ENCODE measurements at places on chromosomes 11 and 22.

DNA sequence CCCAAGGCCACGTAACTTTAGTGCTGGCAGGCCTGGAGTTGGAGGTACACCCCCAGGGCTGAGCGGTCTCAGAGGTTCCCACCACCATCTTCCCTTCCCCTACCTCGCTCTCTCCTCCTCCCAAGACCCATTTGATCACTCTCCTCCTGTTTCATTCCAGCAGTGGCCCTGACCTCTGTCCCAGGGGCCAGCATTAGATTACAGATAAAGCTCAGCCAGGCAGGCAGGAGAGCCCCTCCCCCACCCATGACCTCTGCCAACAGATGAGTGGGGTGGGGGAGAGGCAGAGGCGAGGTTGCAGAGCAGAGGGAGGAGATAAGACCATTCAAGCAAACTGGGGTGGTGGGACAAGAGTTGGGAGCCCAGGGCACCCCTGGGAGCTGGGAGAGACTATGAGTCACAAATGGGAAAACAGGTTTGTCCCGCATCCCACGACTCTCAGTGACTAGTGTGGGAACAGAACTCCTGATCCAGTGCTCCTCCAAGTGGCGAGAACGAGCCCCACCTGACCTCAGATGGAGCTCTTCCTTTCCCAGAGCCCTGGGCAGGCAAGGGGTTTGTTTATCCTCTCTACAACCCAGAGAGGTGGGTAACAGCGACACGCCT is 367.9 kb downstream of the MN1 start:
- no peak for DNase-seq

- DNase-seq: no peak
Measured at GRCh38 chr11:2519862-2520735, 75.3 kb downstream of the KCNQ1 start.

- DNase-seq: no peak
Measured at GRCh38 chr11:3119141-3119821, 45.8 kb downstream of the OSBPL5 start.

DNA sequence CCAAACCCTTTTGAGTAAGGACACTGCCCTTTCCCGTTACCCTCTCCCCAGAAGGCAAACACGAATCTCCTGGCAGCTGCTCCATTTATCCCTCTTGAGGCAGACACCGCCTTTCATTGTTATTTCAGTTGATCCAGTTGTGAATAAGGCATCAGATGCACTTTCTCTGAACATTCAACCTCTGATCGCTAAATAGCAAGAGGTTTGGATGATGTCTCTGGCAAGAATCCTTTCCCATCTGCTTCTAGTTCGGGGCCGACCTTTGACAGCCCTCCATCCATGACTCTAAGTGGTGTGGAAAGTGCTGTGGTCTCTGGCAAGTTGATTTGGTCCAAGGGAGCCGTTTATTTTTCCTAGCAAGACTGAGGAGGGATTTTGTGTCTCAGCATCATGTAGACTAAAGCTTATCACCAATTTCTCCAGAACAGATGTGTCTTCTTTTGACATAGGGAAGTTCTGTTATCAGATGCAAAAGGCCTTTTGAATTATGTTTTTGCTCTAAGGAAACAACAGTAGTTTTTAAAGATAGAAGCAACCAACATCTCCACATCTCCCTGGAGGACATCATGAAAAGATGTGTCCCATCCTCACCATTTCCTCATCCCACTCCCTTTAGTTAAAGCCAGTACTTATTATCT is 123.6 kb downstream of the CCDC34 start:
- no peak for DNase-seq

DNA sequence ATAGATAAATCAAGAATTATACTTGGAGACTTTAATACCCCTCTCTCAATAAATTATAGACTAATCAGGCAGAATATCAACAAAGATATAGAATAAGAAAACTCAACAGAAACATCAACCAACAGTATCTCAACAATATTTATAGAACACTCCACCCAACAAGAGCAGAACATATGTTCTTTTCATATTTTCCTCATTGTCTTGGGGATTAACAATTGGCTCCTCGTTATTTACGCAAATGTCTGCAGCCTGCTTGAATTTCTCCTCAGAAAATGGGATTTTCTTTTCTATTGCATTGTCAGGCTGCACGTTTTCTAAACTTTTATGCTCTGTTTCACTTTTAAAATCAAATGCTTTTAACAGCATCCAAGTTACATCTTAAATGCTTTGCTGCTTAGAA is 37.0 kb upstream of the FBLN1 start:
- DNase-seq: no peak

DNA sequence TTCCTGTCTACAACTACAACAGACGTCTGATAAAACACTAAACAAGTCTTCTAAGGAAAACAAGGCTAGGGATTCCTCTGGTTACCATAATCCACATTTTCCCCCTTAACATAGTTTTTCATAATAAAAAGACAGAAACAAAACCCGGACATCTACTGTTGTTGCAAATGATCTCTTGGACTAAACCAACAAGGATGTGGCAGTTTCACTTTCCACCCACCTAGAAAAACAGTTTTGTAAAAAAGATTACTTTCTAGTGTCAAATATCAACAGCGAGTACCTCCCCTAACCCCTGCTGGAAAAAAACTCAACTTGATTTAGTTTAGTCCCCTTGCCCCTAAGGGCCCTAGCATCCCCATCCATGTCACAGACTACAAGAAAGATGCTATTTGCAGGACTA is 5.4 kb downstream of the GNG3 start:
- DNase-seq: no peak

- DNase-seq: no peak
Measured at GRCh38 chr11:125071435-125071834, 8.3 kb downstream of the SLC37A2 start.

DNA sequence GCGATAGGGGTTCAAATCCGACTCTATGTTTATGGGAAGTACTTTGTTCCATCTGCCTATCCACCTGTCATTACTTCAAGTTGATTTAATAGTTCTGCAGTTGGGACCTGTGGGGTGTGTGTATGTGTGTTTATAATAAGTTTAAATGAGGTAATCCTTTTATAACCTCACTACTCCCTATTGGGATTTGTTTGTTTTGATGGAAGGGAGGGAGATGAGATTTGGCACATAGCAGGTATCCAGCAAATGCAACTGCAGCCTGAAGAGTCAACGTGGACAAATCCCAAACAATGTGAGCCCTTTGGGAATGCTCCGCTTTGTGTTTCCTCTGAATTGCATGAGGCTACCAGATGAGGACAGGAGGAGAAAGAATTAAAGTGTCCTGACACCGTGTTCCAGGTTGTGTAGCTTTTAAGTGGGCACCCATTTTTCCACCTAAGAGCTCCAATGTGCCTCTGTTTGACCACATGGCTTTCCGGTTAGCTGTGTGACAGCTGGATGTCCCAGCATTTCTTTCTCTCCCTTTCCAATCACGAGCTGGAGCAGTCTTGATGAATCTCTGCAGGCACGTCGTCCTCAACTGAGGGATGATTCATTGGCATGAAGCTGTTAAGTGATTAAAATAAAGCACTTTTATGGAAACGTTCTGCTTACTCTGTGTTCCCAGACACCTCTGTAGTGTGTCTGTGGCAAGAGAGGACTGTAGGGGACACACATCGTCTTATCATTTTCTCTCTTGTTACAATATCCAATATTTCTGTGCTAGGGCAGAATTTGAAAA is 610.7 kb downstream of the NTM start:
- no peak for DNase-seq

GRCh38 chr22:25942856-25943411 is 200.9 kb downstream of the MYO18B start:
- no peak for DNase-seq

DNA sequence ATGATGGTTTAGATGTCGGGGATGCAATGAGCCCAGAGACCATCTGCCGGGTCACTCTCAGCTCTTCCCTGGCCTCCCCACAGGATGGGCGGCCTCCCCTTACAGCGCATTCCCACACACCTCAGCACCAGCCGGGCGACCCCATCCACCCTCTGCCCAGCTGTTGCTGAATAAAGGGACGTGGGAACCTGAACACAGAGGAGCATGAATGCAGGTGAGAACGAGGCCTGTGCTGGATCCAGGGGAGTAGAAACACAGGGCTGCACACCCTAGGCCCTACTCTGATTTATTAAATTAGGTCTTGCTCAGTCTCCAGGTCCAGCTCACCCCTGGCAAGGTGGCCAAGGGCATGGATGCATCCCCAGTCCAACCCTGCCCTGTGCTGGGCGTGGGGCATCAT is 180.5 kb downstream of the CTTN start:
- DNase-seq: no peak

- DNase-seq: peak; percentile 4
Measured at GRCh38 chr11:93084727-93085505, 112.9 kb downstream of the SLC36A4 start.

DNA sequence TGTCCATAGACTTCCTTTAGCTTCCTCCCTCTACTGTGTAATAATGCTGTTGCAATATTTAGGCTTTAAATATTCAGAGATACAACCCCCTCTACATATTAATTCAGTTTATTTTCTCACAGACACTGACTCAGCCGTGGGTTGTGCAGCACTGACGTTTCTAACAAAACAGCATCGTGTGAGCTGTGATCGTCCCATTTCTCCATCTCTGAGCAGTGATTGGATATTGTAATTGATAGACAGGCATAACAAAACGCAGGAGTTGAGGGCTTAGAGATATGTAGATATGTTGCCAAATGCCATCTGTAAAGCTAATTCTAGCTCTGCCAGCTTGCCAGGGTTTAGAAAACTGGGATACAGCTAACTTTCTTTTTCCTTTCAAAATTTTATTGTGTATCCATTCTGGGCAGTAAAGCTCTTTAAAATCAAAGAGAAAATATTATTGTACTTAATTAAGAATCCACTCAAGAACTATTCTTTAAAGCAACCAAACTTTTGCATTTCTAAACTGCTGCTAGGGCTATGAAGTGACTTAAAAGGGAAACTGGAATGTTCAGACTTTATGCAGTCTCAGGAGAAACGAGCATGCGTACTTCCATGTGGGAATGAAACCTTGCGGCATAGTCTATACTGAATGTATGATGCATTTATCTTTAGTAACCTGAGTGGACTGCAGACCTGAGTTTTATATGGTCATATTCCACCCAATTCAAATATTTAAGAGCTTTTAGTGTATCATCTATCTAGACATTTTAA is 22.7 kb downstream of the BTBD10 start:
- DNase-seq: peak; percentile 68

GRCh38 chr11:2826679-2827056 is 58.9 kb downstream of the CDKN1C start:
- no peak for DNase-seq

DNA sequence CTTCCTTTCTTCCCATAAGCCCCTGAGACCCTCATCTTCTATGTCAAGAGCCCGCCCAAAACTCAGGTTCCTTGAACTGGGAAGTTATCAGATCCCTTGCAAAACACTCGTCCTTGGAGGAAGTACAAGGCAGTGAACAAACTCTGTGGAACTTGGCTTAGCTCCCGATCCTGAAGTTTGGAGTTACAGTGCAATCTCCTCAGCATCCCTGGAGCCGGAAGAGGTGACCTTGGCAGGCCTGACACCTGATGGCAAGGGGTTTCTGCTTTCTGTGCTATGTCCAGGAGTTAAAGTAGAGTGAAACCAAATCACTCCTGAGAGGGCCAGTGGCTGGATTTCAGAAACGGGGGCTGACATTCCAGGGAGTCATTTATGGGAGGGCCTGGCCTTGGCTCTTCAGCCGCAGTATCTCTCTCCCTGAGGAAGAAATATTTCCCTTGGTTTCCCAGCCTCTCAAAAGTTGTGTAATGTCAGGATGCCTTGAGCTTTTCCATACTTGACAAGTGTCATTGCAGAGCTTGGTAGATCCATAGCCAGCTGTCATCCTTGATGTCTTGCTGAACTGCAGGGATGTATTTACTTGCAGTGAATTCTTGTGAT is 1.9 kb upstream of the GRAMD1B start:
- DNase-seq: no peak

- DNase-seq: no peak
Measured at GRCh38 chr11:76329983-76330382, 50.9 kb downstream of the THAP12 start.

- DNase-seq: peak; percentile 92
Measured at GRCh38 chr11:3123761-3124733, 41.1 kb downstream of the OSBPL5 start.

- no peak for DNase-seq
Measured at GRCh38 chr22:21894799-21895198, 27.4 kb upstream of the MAPK1 start.

All from amniotic stem cell (primary cell).